C1 segment of cervical spinal cord (tissue), 14 donors: ENCODE measurements at places on chromosomes 13 and 19.

- no peak for DNase-seq
These were observed 275.3 kb downstream of the COG6 start for GRCh38 chr13:39930544-39931444.

DNA sequence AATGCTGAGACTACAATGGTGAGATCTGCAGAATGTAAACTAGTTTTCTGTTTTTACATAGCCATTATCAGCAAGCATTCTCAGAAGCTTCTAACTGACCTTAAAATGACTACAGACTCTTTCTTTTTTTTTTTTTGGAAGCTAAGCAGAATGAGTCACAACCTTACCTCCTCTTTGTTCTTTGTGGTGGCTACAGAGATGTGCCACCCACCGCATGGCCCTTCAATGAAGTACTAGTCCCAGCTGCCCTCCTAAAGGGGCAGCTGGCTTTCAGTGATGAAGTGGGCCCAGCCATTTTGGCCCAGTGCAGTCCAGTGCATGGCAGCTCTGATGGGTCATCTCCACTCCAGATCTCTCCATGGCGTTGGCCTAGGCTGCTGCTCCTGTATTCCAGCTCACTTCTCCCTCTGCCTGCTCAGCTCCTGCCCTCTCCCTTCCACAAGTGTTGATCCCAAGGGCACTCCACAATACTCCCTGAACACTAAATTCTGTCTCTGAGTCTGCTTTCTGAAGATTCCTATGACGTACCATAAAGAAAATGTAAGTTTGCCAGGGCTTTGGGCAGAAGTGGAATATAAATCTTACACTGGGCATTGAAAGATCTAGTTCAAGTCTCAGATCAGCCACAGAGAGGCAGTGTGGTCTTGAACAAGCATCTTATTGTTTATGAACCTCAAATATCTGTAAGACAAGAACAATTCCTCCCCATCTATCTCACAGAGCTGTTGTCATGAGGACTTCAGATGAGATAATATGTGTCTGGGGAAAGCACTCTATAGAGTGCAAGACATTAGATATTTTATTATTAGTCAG lies 85.6 kb downstream of the RXFP2 start:
- DNase-seq, result no peak

GRCh38 chr13:111316161-111316730 lies 4.2 kb upstream of the TEX29 start:
- DNase-seq, result no peak

DNA sequence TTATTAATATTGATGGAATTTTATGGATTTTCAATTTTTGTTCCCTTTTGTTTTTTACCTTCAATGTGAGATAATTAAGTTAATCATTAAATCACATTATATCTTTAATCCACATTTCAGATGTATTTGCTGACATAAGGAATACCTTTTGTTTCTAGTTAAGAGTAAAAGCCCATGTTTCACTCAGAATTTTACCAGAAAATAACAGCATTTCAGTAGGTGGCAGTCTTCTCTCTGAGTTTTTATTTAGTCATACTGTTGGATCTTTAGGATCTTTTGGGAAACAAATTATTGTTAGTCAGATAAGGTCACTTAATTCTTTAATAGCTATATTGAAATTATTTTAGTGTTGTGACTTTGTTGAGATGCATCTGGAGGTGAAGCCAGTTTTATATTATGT lies 67.9 kb downstream of the NDFIP2 start:
- DNase-seq, result no peak

DNA sequence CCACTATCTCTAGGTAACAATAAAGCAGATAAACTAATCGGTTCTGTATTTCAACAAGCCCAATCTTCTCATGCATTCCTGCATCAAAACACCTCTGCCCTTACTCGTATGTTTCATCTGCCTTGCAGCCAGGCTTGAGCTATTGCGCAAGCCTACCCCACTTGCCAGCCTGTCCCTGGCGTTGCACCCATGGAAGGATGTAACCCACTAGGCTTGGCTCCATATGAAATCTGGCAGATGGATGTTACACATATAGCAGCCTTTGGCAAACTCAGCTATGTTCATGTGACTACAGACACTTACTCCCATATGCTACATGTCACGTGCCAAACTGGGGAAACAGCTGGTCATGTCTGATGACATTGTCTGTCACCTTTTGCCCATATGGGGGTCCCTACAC lies 11.9 kb upstream of the ZNF549 start:
- no peak for DNase-seq

DNA sequence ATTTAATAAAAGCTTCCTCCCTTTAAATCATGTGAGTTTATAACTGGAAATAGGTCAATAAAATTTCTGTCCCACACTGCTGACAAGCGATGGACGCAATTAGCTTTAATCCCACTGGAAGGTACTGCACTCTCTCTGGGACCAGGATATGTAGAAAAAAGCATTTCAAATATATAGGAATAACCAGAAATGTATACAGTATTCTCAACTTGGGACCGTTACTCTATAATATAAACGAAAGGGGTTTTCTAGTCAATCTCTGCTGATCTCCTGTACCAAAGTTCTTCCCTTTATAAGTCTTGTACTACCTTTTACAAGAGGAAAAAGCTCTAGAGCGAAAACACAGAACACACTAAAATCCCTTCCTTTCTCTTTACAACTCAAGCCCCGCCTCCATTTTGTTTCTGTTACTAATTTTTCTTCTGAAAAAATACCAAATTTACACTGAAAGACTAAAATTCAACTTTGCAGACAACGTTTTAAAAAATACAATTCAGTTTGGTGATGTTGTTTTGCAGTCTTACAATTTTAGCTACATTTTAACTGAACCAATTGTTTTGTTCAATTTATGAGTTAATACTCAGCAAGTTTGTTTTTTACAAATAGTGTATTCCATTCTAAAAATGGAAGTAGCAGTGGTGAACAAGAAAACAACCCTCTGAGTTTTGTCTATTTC lies 1.7 kb upstream of the USPL1 start:
- DNase-seq, result no peak

GRCh38 chr13:39378306-39378705 lies 224.7 kb downstream of the LHFPL6 start:
- DNase-seq, result no peak

GRCh38 chr19:4367336-4367723 lies 24.0 kb downstream of the MPND start:
- DNase-seq, result no peak

DNA sequence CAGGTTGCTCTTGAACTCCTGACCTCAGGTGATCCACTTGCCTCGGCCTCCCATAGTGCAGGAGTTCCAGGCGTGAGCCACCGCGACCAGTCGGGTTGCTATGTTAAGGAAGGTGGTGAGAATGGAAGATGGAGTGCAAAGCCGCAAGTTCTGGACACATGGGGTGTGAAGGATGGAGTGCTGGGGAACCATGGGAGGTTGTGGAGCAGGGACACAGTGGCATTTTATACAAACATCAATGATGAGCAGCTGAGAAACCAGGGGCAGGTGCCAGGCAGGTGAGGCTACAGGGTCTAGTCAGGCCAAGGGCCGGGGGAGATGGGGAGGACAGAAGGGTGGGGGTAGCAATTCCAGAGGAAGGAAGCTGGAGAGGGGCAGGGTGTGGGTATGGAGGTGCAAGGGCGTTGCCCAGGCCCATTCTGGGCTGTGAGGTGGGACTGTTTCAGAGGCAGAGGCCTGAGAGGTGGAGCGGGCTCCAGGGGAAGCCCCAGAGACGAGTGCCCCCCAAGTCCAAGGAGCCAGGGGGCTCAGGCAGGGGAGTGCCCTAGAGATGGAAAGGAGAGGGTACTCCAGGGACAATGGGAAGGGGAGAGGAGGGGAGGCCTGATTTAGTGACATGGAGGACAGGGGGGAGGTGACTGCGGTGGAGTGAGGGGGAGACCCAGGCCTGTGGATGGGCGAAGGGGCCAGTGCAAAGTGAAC lies 1.9 kb upstream of the RAX2 start:
- no peak for DNase-seq

DNA sequence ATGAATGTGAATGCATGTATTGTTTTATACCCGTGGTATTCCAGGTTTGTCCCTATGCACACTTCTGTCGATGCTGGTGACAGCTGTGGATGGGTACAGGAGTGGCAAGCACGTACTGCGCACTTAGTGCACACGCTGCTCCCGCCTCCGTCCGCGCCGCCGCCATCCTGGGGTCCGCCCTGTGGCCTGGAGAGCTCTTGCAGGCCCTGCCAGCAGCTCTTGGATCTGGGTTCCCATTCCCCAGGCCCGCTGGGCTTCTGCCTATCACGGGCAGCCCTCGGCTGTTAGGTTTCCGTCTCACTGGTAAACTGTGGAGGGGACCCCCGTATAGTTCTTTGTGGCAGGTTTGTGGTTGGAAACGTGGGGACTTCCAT lies 4.0 kb downstream of the GNA11 start:
- DNase-seq, result no peak

DNA sequence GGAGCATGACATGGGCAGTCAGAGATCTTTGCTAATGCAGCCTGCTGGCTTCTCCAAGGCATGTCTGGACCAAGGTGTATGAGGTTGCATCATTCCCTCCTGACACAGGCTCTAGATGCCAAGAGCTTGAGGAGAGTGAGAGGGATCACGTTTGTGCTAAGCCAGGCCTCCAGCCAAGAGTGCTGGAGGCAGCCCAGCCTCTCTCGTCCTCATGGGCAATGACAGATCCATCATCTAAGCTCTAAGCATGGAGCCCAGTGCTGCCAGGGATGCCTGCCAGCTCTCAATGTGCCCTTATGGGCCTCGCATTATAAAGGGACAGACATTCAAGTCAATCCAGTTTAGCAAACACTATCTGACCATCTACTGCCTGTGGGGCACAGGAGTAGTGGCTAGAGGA lies 136.3 kb upstream of the VSTM2B start:
- no peak for DNase-seq

- no peak for DNase-seq
These were observed 506.7 kb upstream of the PCDH9 start for GRCh38 chr13:67736646-67737420.

- DNase-seq, result no peak
These were observed 500.0 kb downstream of the DIAPH3 start for GRCh38 chr13:59663707-59664106.

GRCh38 chr13:90362707-90363106 lies 984.8 kb upstream of the MIR17HG start:
- DNase-seq, result no peak

GRCh38 chr19:37055330-37055729 lies 22.9 kb upstream of the ZNF420 start:
- DNase-seq, result no peak

DNA sequence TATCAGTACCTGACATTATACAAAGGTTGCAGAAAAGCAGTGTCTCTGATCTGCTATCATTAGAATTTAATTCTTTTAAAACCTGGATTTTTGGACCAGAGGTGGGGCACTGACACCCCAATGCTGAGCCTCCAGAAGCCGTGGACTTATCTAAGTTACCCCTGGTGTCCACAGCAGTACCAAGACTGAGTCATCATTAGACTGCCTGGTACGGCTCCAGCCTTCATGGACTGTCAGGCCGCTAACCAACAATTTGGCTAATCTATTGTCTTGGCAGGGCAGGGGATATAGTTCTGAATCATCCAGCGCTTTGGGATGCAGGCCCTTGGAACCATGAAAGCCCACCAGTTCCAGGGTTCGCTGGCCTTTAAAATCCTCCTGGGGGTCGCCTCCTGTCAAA lies 78.3 kb downstream of the TSHZ3 start:
- no peak for DNase-seq

- DNase-seq, result no peak
These were observed 14.8 kb downstream of the ARL11 start for GRCh38 chr13:49643035-49643646.

DNA sequence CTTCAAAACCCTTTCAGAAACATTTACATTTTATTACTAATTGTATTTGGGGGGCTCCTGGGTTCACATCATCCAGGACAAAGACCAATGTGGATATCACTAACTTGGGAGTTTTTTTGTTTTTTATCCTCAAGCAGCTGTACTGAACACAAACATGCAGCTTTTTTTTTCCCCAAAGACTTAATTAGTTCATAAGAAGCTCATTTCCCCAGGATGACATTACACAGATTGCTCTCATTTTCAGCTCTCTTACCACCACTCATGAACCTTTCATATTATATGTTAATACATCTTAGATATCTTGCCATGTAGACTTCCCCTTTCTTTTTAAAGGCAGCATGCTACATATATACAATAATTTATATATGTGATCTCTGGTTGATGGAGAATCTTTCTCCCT lies 118.7 kb upstream of the MAB21L1 start:
- DNase-seq, result no peak

GRCh38 chr13:97344265-97345175 lies 89.4 kb upstream of the RAP2A start:
- DNase-seq, result no peak

DNA sequence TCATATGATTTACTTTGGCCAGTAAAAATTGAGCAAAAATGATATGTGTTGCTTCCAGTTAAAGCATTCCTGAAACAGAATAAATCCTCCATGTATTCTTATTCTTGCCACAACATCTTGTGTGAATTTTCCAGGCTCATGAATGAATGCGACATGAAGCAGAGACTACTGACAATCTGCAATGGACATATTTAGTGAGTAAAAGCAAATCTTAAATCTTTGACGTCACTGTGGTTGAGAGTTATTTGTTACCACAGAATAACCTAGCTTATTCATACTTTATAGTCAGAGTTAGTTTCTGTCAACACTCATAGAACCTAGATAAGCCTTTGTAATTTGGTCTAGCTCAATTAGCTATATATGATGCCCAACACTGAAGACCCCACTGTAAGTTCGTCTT lies 1443.1 kb downstream of the PCDH9 start:
- no peak for DNase-seq
